ENCODE measurements at places on chromosomes 6 and 20. TPM values are rescaled to one million over a fixed set of nuclear protein-coding genes. Genes with fewer than 3 reads are reported as not detected.

MPIG6B gene
- total RNA-seq: not detected

DNA sequence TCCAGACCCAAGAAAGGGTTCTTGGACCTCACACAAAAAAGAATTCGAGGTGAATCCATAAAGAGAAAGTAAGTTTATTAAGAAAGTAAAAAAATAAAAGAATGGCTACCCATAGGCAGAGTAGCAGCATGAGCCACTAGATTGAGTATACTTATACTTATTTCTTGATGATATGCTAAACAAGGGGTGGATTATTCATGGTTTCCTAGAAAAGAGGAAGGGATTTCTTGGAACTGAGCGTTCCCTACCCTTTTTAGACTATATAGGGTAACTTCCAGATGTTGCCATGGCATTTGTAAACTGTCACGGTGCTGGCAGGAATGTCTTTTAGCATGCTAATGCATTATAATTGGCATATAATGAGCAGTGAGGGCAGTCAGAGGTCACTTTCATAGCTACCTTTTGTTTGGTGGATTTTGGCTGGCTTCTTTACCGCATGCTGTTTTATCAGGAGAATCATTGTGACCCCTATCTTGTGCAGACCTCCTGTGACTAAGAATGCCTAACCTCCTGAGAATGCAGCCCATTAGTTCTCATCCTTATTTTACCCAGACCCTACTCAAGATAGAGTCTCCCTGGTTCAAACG, 44.3 kb downstream of the TENT5A start:
- no peak for DNase-seq
- no peaks in the 10 kb centered on the region for H3K4me1 ChIP-seq
- no peak overlapping the region for H3K4me3 ChIP-seq
- H3K36me3 ChIP-seq: no peaks in the 10 kb centered on the region

GRCh38 chr6:130975325-130975724, 87.7 kb downstream of the EPB41L2 start:
- DNase-seq: no peak
- H3K4me3 ChIP-seq: no peak overlapping the region
- peaks cover 48% of the 10 kb centered on the region for H3K4me1 ChIP-seq

GRCh38 chr6:148602136-148602535, 144.7 kb upstream of the UST start:
- no peak for DNase-seq
- no peaks in the 10 kb centered on the region for H3K36me3 ChIP-seq
- no peak overlapping the region for H3K4me3 ChIP-seq
- H3K4me1 ChIP-seq: no peaks in the 10 kb centered on the region
- no peaks in the 10 kb centered on the region for H3K27me3 ChIP-seq
- no peak overlapping the region for H3K27ac ChIP-seq

PARD6B gene
- 114 TPM for total RNA-seq

GRCh38 chr6:51720327-51720726, 367.1 kb downstream of the PKHD1 start:
- H3K4me3 ChIP-seq: no peak overlapping the region
- H3K27me3 ChIP-seq: no peaks in the 10 kb centered on the region
- H3K36me3 ChIP-seq: no peaks in the 10 kb centered on the region
- no peak overlapping the region for H3K27ac ChIP-seq
- no peak for DNase-seq

DNA sequence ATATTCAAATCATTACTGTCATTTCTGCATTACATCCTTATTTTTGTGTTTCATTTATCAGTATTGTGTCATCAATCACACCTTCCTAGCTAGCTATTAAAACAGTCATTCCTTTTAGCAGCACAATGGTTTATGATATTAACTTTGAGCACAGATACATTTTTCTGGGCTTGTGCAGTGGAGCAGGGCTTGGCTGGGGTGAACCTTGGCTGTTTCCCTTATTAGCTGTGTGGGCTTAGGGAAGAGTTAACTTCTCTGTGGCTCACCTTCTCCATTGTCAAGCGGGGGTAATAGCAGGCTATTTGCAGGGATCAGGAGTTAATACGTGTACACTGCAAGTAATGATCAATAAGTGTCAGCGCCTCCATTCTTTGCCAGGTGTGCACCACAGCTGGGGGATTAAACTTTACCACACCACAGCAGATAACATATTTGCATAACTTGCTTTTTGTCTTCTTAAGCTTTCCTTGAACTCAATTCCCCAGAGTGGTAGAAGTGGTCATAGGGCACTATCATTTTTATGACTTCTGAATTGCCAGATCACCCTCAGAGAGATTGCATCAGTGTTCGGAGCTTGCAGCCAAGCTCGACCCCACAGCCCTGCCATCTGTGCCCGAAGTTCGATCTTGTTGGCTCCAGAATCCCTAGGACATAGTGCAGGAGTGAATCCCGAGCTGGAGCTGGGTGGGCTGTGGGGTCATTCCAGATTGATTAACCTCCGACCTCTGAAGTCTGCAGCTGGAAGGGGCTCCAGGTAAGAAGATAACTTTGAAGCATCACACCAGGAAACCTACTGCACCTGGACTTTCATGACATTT, 1.5 kb upstream of the PYGB start:
- no peak for DNase-seq
- no peaks in the 10 kb centered on the region for H3K27me3 ChIP-seq
- H3K4me1 ChIP-seq: peaks cover 18% of the 10 kb centered on the region

- no peaks in the 10 kb centered on the region for H3K27me3 ChIP-seq
- DNase-seq: no peak
- no peaks in the 10 kb centered on the region for H3K36me3 ChIP-seq
- no peak overlapping the region for H3K4me3 ChIP-seq
- H3K4me1 ChIP-seq: no peaks in the 10 kb centered on the region
Measured at GRCh38 chr20:17633850-17634500, 48.1 kb downstream of the RRBP1 start.
